Activated naive CD8-positive, alpha-beta T cell treated with anti-CD3 and anti-CD28 coated beads, Interleukin-2, amount 50 U/mL, for 16 hours (primary cell): ENCODE measurements at places on chromosomes 7 and 10.

GRCh38 chr7:81873559-81873958, 103.7 kb upstream of the HGF start:
- no peak for DNase-seq

DNA sequence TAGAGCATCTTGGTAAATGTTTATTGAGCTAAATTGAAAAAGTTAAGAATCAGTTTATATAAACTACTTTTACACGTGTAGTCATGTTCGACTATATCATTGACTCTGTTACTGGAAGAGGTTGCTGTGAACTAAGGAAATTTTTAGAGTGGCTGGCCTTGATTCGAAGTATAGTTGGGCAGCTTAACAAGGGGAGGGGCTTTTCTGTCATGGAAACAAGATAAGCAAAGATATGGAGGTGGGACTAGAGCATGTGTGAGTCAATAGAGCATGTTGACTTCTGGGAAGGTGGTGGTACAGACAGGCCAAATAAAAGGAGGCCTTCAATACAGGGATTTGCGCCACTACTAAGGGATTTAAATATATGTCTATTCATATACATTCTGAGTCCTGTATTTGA, 7.6 kb downstream of the ATP5F1C start:
- no peak for DNase-seq

DNA sequence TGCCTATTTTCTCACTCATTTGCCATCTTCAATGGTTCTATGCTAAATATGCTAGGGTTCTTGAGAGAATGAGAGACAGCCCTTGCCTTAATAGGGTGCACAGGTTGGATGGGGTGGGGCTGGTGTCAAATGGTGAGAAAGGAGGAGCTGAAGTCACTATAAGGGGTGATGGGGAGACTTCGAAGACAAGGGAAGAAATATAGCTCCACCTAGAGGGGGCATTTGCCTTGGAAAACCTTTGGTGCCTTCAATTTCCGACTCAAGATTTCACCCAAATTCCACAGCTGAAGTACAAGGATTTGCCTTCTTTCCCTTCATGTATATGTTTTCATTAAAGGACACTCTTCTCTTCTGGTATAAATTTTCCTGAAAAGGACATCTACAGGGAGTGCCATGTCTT, 5.6 kb downstream of the PTN start:
- DNase-seq = no peak

- DNase-seq = no peak
Measured at GRCh38 chr10:62796896-62797295, 7.6 kb upstream of the ADO start.

DNA sequence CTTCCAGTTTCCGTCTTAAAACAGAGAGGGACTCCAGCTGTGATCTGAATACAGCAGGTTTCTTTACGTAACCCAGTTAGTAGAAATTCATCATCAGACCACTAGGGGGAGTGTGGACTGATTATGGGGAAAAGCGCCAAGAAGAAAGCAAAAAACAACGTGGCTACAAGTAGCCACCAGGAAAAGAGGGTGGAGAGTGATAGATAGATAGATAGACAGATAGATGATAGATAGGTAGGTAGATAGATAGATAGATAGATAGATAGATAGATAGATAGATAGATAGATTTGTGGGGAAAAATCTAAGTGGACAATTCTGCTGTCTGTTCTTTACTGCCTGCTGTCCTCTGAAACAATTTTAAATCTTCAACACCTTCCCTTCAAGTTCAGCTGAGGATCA, 12.7 kb upstream of the AKR1B10 start:
- no peak for DNase-seq

GRCh38 chr10:46541017-46541661, 15.3 kb downstream of the GPRIN2 start:
- DNase-seq = no peak

GRCh38 chr7:92695308-92696261, 105.4 kb upstream of the FAM133B start:
- no peak for DNase-seq

GRCh38 chr7:115976651-115977050, 53.9 kb downstream of the TFEC start:
- no peak for DNase-seq

GRCh38 chr7:139697056-139697455, 80.7 kb downstream of the HIPK2 start:
- DNase-seq = no peak

GRCh38 chr7:15684111-15684800, 2.2 kb downstream of the MEOX2 start:
- DNase-seq = no peak

DNA sequence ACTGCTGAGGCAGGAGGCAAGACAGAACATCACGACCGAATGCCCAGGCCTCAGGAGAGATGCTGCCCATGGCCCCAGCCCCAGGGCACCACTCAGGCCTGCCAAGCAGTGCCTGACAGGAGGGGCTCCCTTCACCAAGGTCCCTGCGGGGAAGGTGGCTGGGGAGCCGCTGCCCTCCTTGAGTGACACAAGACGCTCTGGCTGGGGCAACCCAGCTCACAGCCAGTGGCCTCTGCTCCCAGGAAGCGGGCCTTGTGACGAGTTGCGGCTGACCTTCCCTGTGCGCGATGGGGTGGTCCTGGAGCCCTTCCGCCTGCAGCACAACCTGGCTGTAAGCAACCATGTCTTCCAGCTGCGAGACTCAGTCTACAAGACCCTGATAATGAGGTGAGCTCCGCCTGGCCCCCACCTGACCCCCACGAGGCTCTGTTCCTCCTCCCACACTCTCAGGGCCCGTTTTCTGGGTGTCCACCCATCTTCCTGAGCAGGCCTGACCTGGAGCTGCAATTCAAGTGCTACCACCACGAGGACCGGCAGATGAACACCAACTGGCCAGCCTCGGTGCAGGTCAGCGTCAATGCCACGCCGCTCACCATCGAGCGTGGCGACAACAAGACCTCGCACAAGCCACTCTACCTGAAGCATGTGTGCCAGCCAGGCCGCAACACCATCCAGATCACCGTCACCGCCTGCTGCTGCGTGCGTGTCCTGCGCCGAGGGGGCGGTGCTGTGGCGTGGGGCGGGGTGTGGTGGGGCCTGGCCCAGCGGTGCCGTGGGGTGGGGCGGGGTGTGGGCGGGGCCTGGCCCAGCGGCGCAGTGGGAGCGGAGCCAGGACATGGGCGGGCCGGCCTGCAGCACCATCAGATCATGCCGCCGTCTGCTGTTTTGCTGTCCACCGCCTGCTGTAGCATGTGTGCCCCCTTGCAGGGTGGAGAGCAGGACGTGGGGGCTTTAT, 12.8 kb downstream of the ZMIZ2 start:
- no peak for DNase-seq

GRCh38 chr10:123621492-123621891, 44.7 kb upstream of the GPR26 start:
- no peak for DNase-seq

DNA sequence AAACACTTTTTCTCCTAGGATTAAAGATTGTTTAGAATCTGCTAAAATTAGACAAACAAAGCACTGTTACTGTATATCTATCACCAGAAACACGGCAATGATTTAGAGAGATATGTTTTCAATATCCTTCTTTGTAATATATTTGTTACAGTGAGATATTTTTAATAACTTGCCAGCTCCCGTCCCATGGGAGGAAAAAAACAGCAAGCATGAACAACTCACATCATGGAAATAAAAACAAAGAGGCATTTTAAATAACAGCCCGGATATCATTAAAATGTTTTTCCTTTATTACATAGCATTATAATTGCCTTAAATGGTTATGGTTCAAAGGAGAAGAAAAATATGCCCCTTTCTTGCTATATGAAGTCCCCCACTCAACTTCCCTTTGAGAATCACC, 272.1 kb downstream of the BMPER start:
- DNase-seq = no peak

- no peak for DNase-seq
Measured at GRCh38 chr10:20271490-20271889, 455.3 kb downstream of the PLXDC2 start.

GRCh38 chr10:15718694-15719048, 1.1 kb downstream of the ITGA8 start:
- DNase-seq = no peak

DNA sequence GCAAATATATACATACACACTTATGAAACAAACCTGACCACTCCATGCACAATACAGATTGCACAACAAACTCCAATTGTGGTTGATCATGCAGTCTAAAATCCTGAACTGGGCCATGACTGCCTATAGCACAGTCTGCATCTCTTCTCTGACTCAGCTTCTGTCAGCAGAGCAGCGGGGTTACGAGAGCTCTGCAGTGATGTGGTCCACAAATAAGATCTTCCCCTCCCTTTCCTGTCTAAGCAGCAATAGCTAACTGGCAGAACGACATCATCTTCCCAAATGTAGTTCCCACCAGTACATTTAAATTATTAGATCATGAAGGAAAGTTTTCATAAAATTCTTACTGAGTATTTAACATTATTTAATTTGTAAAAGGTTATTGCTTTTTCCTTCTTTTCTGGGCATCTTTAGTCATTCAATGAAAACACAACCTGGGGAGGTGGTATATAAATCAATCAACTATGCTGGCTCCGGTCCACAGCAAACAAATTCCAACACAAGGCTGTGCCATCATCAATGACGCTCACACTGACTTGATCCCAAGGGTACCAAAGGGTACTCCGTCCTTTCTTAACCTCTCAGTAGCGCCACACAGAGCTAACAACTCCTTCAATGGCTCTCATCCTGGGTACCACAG, 17.1 kb downstream of the ARHGAP21 start:
- DNase-seq = no peak

DNA sequence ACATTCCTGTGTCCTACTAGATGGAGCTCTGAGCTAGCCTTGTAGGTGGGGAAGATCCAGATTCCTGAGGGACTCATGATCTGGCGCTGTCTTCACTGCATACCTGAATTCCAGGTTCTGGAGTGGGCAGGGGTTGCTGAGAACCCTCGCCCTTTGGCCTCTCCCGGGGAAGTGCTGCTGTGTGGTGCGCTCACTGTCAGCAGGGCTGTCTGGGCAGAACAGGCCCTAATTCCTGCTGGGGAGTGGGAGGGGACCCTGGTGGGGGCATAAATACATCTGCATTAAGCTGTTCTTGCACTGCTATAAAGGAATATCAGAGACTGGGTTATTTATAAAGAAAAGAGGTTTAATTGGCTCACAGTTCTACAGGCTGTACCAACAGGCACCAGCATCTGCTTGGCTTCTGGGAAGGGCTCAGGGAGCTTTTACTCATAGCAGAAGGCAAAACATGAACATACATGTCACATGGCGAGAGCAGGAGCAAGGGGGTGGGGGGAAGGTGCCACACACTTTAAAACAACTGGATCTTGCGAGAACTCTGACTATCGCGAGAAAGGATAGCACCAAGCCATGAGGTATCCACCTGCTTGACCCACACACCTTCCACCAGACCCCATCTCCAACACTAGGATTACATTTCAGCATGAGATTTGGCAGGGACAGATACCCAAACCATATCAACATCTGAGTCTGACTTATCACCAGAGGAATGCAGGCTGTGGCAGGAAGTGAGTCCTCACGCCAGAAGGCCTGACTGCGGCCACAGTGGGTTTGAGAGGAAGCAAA, 115.0 kb downstream of the ADCY1 start:
- DNase-seq = no peak

- no peak for DNase-seq
Measured at GRCh38 chr7:131501422-131501821, 55.0 kb downstream of the PODXL start.

GRCh38 chr7:56009695-56010094, 41.5 kb downstream of the PSPH start:
- no peak for DNase-seq

DNA sequence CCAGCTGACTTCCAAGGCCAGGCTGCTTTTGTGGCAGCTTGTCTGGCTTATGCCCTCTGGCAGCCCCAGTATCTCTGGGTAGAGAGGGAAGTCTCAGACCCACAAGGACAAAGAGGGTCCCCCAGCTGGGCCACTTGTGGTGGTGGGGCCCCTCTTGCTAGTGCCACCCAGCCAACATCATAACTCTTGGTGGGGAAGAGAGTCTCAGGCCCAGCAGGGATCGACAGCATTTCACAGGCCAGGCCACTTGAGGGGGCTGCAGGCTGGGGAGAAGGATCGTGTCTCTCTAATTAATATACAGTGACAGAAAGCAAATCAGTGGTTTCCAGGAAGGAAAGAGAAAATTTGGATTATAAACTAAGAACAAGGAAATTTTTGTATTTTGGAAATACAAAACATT, 76.0 kb downstream of the TYW1B start:
- no peak for DNase-seq

DNA sequence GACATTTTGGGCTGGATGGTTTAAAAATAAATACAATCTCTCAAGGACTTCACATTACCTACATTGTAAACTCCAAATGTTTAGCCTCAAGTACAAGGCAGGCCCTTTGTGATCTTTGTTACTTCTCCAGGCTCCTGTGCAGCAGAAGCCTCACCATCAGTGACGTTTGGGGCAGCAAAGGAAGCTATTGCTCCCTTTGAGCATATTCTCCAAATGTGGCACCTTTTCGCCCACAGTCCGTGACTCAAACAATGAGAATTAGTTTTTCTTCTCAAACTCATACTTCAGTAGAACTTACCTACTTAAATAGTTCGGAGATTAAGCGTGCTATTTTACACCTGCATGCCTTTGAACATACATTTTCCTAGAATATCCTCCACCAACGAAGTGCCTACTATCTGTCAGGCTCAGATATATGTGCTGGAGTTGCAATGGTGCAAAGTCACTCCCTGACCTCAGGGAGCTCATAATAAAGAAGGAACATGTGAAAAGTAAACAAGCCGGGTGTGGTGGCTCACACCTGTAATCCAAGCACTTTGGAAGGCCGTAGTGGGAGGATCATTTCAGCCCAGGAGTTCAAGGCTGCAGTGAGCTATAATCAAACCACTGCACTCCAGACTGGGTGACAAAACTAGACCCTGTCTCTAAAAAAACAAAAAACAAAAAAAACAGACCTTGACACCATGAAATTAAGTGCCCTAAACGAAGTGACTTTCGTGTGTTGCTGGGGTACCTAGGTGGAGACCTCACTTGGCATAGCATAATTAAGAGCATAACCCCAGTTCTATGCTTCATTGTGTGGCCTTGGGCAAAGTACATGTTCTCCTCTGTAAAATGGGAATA, 1.2 kb upstream of the ABCF2 start:
- DNase-seq = no peak

DNA sequence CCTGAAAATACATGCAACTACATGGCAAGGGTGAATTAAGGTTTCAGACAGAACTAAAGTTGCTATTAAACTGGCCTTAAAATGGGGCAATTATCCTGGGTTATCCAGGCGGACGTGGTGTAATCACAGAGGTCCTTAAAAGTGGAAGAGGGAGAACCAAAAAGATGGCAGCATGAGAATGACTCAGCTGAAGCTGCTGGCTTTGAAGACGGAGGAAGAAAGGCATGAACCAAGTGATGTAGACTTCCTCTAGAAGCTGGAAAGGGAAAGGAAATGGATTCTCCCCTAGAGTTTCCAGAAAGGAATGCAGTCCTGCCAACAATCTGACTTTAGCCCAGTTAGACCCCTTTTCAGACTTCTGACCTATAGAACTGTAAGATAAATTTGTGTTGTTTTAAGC, 27.0 kb upstream of the UBN2 start:
- DNase-seq = no peak
